Heart right ventricle (tissue), 16 donors: ENCODE measurements at places on chromosomes 7 and 10.

DNA sequence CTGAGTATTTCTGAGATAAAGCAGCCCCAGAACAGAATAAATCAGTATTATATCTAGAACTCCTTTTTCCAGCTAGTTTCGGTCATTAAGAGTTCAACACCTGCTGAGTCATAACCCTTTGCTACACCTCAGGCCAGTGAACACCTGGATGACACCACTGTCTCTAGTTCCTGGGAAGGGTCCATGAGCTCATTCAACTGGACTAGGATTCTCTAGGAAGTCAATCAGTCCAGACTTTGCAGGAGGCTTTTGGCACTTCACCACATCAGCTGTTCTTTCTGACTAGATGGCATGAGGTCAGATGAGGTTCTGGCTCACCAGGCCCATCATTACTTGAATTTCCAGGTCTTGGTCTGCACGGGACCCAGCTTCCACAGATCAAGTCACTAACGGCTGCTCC lies 11.7 kb downstream of the SLC39A12 start:
- no peak for DNase-seq
- H3K4me3 ChIP-seq = no peak overlapping the region
- H3K36me3 ChIP-seq = no peaks in the 10 kb centered on the region

GRCh38 chr7:2863461-2864066 lies 19.5 kb upstream of the GNA12 start:
- H3K27ac ChIP-seq = peak overlapping the region; percentile 96
- peak; percentile 81 for DNase-seq
- peaks cover 19% of the 10 kb centered on the region for H3K4me1 ChIP-seq
- peak overlapping the region; percentile 26 for H3K4me3 ChIP-seq

DNA sequence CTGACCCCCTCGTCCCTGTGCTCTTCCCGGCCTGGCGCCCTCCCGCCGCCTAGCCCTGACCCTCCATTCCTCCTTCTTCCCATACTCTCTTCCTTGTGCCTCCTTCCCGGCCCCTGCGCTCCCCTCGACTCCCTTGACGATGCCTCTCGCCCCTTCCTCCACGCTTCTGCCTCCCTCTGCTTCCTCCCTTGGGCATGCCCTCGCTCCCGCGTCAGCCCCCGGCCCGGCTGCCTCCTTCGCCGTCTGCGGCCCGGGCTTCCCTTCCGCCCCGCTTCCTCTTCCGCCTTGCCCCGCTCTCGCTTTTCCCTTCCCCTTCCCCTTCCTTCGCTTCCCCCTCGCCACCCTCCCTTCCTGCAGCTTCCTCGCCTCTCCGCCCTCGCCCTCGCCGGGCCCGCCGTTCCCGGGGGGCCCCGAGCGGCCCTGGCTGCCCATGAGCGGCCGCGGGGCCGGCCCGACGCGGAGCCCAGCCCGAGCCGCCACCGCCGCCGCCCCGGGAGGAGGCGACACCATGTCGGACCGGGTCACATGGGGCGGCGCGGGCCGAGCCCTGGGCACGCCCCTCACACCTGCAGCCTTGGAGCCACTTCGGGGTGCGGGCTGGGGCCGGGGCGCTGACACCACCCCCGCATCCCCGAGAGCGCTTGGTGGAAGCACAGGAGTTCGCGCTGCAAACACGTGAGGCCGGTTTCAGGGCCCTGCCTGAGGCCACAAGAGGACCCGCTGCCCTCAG lies at the start of gene FBXW4:
TSS of gene FBXW4 (minus strand) at position 497 of the 730 bp plus-strand sequence. CDS start at position 432, 65 bp downstream.
- peak within 1 kb of the TSS; percentile 87 for H3K4me3 ChIP-seq
- H3K4me1 ChIP-seq = peaks cover 45% of the 10 kb centered on the region
- peak; percentile 61 for DNase-seq
- no peaks in the 10 kb centered on the region for H3K36me3 ChIP-seq

DNA sequence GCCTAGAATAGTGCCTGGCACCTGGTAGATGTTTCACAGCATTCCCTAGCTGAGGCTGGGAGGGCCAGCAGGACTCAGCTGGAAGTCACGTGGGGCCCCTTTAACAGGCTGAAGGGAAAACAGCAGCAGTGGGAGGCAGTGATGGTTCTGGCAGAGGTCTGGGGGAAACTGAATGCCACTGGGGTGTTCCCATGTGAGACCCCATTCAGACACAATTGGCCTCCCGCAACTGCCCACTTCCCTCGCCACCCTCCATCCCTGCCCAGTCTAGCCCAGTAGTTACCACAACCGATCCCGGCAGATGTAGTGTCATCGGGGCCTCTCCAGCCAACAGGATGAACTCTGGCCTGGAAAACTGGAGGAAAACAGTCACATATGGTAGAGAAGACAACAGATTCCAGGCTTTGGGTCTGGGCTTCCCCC lies 38.3 kb downstream of the FRMPD2 start:
- H3K36me3 ChIP-seq = no peaks in the 10 kb centered on the region
- no peaks in the 10 kb centered on the region for H3K27me3 ChIP-seq
- no peak overlapping the region for H3K27ac ChIP-seq
- H3K4me1 ChIP-seq = no peaks in the 10 kb centered on the region
- H3K4me3 ChIP-seq = no peak overlapping the region
- no peak for DNase-seq

DNA sequence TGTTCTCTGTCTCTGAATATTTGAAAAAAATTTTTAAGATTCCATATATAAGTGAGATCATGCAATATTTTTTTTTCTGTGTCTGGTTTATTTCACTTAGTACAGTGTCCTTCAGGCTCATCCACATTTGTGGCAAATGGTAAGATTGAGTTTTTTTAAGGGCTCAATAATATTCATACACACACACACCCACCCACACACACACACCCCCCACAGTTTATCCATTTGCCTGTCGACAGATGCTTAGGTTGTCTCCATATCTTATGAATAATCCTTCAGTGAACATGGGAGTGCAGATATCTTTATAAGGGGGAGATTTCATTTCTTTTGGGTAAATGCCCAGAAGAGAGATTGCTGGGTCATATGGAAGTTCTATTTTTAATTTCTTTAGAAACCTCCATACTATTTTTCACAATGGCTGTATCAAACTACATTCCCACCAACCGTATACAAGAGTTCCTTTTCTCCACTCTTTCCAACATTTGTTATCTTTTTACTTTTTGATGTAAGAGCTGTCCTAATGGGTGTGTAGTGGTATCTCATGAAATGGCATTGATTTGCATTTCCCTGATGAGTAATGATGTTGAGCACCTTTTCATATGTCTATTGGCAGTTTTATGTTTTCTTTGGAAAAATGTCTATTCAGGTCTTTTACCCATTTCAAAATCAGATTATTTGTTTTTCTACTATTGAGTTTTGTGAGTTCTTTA lies 35.0 kb downstream of the AUTS2 start:
- no peak for DNase-seq
- no peak overlapping the region for H3K27ac ChIP-seq
- no peak overlapping the region for H3K4me3 ChIP-seq
- H3K36me3 ChIP-seq = no peaks in the 10 kb centered on the region
- peaks cover 27% of the 10 kb centered on the region for H3K4me1 ChIP-seq

- no peaks in the 10 kb centered on the region for H3K4me1 ChIP-seq
- no peak overlapping the region for H3K4me3 ChIP-seq
- no peaks in the 10 kb centered on the region for H3K36me3 ChIP-seq
- no peak for DNase-seq
- no peaks in the 10 kb centered on the region for H3K27me3 ChIP-seq
- H3K27ac ChIP-seq = no peak overlapping the region
Measured at GRCh38 chr7:80039251-80039884, 95.3 kb upstream of the GNAI1 start.

GRCh38 chr10:32271617-32272016 lies 75.3 kb downstream of the EPC1 start:
- peaks cover 3% of the 10 kb centered on the region for H3K36me3 ChIP-seq
- no peaks in the 10 kb centered on the region for H3K27me3 ChIP-seq
- no peak overlapping the region for H3K27ac ChIP-seq
- H3K4me3 ChIP-seq = no peak overlapping the region
- no peak for DNase-seq

GRCh38 chr7:117012284-117012683 lies 59.0 kb downstream of the ST7 start:
- H3K4me3 ChIP-seq = no peak overlapping the region
- no peaks in the 10 kb centered on the region for H3K36me3 ChIP-seq
- DNase-seq = no peak
- H3K4me1 ChIP-seq = peaks cover 37% of the 10 kb centered on the region
- no peak overlapping the region for H3K27ac ChIP-seq

DNA sequence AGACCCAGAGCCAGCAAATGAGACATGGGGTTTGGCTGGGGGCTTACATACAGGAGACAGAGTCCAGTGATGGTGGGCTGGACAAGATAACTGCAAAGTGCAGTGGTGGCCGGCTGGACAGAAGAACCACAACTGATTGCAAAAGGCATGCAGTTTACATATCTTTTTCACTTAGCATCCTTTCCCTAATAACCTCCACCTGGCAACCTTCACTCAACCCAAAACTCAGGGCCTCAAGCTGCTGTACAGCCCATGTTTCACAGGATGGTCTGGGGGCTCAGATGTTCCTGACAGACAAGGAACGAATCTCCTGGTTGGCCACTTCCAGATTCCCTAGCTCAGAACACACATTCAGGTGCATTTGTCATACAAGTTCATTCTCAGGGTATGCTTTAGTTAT lies 7.8 kb upstream of the PDCD4 start:
- H3K27ac ChIP-seq = peak overlapping the region; percentile 78
- no peak for DNase-seq
- H3K27me3 ChIP-seq = no peaks in the 10 kb centered on the region
- H3K36me3 ChIP-seq = no peaks in the 10 kb centered on the region

- H3K4me3 ChIP-seq = no peak overlapping the region
- DNase-seq = no peak
- H3K27me3 ChIP-seq = no peaks in the 10 kb centered on the region
- H3K36me3 ChIP-seq = no peaks in the 10 kb centered on the region
- H3K4me1 ChIP-seq = peaks cover 27% of the 10 kb centered on the region
- H3K27ac ChIP-seq = no peak overlapping the region
Measured at GRCh38 chr10:133264461-133264860, 12.2 kb downstream of the ADAM8 start.

- no peaks in the 10 kb centered on the region for H3K36me3 ChIP-seq
- H3K27ac ChIP-seq = no peak overlapping the region
- H3K4me1 ChIP-seq = peaks cover 8% of the 10 kb centered on the region
- H3K4me3 ChIP-seq = no peak overlapping the region
- no peak for DNase-seq
- no peaks in the 10 kb centered on the region for H3K27me3 ChIP-seq
Measured at GRCh38 chr10:86258941-86259340, 107.7 kb downstream of the GRID1 start.

- DNase-seq = no peak
- no peak overlapping the region for H3K27ac ChIP-seq
- H3K36me3 ChIP-seq = no peaks in the 10 kb centered on the region
- peaks cover 7% of the 10 kb centered on the region for H3K27me3 ChIP-seq
- no peak overlapping the region for H3K4me3 ChIP-seq
- peaks cover 12% of the 10 kb centered on the region for H3K4me1 ChIP-seq
Measured at GRCh38 chr7:139560678-139561077, 37.2 kb downstream of the CLEC2L start.

- H3K27me3 ChIP-seq = no peaks in the 10 kb centered on the region
- no peaks in the 10 kb centered on the region for H3K36me3 ChIP-seq
- no peak overlapping the region for H3K4me3 ChIP-seq
- peaks cover 3% of the 10 kb centered on the region for H3K4me1 ChIP-seq
Measured at GRCh38 chr10:63758080-63758479, 236.9 kb downstream of the REEP3 start.

GRCh38 chr10:33237736-33238624 lies 96.5 kb downstream of the NRP1 start:
- peak overlapping the region; percentile 48 for H3K27ac ChIP-seq
- DNase-seq = no peak
- H3K36me3 ChIP-seq = no peaks in the 10 kb centered on the region
- H3K4me3 ChIP-seq = no peak overlapping the region
- H3K27me3 ChIP-seq = no peaks in the 10 kb centered on the region
- peaks cover 86% of the 10 kb centered on the region for H3K4me1 ChIP-seq

DNA sequence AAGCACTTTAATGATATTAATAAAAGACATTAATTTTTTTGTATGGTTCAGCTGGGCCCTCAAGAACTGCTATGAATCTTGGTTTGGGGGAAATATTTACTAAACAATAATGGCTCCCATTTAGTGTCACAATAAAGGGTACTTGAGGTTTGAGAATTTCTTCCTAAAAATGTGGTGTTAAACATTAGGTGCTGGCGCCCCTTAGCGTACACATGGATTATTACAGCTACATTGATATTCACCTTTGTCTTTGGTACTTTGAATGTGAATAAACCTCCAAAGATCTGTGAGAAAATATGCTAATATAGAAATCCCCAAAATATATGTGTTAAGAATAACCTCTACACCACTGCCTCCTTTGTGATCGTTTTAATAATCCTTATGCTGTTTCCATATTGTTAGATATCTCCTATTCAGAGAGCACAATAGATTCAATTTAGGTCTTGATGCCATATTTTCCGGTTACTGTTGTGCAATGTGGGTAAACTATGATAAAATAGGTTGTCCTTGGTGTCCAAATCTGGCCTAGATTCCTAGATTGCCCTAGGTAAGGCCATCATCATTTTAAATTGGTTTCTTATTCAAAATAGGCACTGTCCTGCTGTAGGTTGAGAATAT lies 161.8 kb upstream of the CACNA2D1 start:
- no peak overlapping the region for H3K4me3 ChIP-seq
- no peak overlapping the region for H3K27ac ChIP-seq
- no peaks in the 10 kb centered on the region for H3K27me3 ChIP-seq
- H3K36me3 ChIP-seq = no peaks in the 10 kb centered on the region

- no peaks in the 10 kb centered on the region for H3K36me3 ChIP-seq
- H3K4me1 ChIP-seq = no peaks in the 10 kb centered on the region
- H3K4me3 ChIP-seq = no peak overlapping the region
- H3K27me3 ChIP-seq = no peaks in the 10 kb centered on the region
- DNase-seq = no peak
- H3K27ac ChIP-seq = no peak overlapping the region
Measured at GRCh38 chr7:10584886-10585285, 388.8 kb upstream of the PHF14 start.

DNA sequence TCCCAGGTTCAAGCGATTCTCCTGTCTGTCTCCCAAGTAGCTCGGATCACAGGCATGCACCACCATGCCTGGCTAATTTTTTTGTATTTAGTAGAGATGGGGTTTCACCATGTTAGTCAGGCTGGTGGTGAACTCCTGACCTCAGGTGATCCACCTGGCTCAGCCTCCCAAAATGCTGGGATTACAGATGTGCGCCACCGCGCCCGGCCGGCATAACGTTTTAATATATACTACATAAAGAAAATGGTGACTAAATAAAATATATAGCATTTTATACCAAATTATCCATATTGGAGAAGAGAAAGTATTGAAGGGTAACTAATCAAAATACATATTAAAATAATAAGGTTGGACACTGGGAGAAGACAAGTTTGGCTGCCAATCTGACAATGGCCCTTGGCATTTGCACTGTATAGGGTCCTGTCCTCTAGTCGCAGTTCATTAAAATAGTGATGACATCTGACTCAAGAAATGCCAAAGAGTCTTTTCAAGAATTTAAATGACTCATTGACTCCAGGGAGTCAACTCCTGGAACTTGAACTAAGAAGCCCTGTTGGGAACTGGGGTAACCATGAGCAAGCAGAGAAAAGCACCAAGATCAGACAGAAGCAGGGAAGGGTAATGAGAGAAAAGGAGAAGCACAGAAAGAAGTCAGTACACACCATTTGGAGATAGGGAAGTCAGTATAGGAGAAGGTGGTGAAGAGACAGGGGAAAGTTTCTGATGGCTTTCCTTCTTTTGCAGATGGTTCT lies 91.1 kb downstream of the CH25H start:
- H3K4me3 ChIP-seq = no peak overlapping the region
- no peaks in the 10 kb centered on the region for H3K4me1 ChIP-seq
- no peaks in the 10 kb centered on the region for H3K27me3 ChIP-seq
- DNase-seq = no peak
- H3K36me3 ChIP-seq = no peaks in the 10 kb centered on the region
